Stimulated activated CD4-positive, alpha-beta T cell treated with anti-CD3 and anti-CD28 coated beads, Interleukin-1b, Interleukin-23, amount 100 ng/mL, for 1 hour (primary cell): ENCODE measurements at places on chromosomes 4 and X.

DNA sequence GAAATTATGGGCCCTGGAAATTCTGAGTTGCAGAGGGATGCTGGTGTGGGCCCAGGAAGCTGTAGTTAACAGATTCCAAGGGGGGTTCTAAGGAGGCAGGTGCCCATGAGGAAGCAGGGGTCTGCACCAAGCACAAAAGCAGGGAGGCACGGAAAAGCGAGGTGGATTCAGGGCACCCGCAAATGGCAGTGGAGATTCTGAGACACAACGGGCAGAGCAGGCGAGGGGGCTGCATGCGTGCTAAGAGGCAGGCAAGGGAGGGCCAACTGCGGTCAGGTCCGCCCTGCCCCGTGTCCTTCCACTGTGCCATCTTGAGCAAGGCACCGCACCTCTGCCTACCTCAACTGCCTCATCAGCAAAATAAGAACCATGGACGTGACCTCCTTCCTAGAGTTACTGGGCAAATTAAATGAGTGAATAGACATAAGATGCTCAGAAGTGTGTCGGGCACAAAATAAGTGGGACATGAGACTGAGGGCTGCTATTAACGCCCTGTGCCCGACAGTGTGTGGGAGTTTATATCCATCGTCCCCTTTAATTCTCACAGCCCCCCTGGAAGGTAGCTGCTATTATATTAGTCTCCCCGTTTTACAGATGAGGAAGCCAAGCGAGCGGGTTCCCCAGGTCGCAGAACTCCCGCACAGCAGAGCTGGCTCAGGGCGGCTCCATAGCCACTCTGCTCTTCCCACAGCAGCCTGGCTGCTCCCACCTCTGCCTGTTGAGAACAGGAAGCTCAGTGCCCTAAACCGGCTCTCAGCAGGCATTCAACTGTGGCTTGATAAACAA, 67.6 kb downstream of the PPP2R2C start:
- no peak for DNase-seq

- no peak for DNase-seq
These were observed 404.6 kb downstream of the PRDM5 start for GRCh38 chr4:120517966-120518365.

DNA sequence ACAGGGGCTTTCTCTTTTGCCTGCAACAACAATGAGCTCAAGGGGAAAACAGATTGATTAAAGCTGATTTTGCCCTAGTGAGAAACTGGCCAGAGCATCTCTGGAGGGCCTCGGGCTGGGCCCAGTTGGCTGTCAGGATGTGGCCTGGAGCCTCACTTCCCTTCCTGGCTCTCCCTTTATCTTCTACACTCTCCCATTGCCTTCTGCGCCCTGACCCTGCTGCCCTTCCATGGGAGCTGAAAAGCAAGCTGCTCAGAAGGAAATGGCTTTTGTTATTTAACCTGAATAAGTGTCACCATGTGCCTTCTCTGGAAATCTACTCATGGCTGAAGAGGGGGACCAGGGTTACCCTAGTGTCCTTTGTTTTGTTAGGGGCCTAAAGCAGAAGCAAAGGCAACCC, 43.8 kb downstream of the NHSL2 start:
- DNase-seq: no peak

GRCh38 chr4:23660865-23661264, 229.0 kb downstream of the PPARGC1A start:
- no peak for DNase-seq

DNA sequence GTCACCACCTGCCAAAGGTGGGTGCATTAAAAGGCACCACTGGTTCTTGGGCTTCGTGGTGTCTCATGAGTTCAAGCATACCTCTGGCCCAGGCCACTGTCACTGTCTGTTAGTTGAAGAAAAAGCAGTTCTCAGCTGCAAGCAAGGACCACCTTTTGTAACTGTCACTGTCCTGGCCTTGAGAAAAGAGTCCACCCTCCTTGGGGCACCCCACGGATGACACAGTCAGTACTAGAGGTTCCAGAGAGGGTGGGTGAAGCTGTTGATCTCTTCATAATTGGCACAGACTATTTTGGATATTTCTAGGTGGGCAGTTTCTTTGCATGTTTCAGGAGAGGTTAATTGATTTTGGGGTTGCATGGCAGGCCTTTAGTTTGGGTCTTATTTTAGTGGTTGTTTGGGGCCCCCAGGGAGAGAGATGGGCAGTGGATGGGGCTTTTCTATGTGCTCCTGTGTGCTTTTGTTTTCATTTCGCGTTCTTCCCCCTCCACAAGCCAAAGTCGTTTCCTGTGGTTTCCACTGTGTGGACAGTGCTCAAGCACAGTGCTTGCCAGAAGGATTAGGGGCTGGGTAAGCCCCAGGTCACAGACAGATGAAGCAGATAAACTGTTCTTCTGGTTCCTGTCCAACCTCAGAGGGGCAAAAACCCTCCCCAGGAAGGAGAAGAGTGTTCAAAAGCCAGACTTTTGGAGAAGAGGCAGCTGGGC, 156.2 kb upstream of the PPP1R2C start:
- DNase-seq: no peak

DNA sequence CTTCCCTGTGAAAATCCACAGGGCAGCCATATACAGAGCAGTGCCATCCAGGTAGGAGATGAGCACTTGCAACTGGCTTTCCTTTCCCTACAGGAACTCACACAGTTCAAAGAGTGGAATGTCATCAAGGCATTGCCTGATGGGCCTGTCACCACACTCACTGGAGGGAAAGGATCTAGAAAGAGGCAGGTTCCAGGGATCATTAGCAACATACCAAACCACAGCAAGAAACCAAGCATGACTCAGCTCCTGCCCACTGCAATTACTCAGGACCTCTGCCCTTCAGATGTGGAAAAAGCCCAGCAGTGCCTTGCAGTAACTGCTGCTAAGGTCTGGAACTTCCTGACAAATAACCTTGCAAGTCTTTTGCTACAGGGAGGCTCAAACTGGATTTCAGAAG, 101.2 kb downstream of the ZNF674 start:
- no peak for DNase-seq

DNA sequence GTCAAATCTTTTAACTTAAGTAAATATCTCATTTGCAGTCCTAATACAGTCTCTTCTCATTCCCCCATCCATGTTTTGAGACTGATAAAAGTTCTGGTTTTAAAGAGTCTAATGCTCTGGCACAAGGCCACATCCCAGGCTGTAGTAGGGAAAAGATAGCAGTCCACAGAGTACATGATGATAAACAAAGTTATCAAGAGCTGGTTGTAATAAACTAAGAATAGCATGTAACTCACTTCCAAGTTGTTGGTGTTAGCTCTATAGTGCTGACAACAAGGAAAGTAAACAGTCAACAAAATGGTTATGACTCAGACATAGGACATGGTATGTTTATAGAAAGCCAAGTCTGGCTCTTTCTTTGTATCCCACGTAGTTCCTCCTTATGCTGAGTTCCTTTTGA, 21.8 kb upstream of the AREG start:
- DNase-seq: no peak

DNA sequence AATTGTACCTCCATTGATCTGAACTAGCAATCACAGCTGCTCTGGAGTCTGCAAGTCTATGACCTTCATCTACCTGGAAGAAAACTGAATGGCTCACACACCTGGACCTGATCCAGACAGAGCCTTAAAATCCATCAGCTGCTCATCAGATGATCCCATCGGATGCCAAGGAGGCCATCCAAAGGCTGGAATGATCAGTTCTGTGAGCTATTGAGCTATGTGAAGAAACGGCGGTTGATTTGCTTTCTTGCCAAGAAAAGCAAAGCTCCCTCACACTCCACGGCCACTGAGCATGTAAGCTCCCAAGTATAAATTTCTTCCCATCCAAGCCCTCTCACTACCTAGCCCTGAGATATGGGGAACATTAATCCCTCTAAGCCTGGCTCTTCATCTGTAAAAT, 63.1 kb downstream of the RELL1 start:
- DNase-seq: no peak

- DNase-seq: no peak
These were observed 54.2 kb downstream of the ENOX2 start for GRCh38 chrX:130848763-130849162.

GRCh38 chr4:143270256-143270838, 66.3 kb upstream of the GAB1 start:
- DNase-seq: no peak

DNA sequence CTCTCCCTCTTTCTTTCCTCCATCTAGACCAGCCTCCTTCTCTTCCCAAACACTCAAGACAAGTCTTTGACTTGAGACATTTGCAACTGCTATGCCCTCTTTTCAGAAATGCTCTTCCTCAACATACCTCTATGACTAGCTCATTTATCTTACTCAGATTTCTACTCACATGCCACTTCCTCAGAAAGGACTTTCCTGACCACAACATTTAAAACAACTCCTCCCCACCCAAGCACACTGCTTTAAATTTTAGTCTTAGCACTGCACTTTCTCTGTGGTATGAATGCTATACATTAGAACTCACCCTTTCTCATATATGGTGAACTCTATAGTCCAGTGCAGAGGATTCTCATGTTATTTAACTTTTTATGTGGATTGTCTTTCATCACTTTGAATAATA, 28.4 kb upstream of the SULT1E1 start:
- no peak for DNase-seq

DNA sequence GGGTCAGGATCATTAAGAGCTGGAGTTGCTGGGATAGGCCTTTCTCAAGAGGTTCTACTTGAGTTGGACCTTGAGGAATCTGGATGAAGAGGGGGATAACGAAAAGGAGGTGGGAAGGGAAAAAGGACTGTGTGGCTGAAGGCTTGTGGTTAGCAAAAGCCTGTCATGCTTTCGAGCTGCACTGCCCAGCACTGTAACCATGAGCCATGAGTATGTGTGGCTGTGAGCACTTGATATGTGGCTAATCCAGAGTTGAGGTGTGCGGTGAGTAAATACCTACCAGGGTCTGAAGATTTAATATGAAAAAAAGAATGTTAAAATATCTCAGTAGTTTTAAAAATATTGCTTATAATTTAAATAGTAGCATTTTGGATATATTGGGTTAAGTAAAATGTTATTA, 11.4 kb downstream of the TMEM165 start:
- DNase-seq: no peak

DNA sequence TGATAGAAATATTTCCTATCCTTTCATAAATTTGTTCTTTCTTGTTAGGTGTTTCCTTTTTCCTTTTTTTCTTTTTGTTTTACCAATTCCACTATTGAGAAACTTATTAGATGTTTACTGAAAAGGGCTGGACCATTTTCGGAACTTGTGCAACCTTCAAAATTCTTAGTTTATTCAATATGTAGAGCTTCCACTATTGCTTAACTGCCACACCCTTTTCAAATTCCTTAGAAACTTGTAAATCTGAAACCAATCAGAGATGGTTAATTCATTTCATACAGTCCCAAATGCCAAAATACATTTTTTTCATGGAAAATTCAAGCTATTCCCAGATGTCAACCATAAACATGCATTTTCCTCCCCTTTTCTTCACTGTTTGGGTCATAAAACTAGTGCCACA, 66.1 kb upstream of the SLC39A8 start:
- DNase-seq: no peak
